ENCODE measurements at places on chromosomes 13 and 19. TPM values are rescaled to one million over a fixed set of nuclear protein-coding genes. Genes with fewer than 3 reads are reported as not detected.

Gene HDGFL2
- total RNA-seq = 67.0 TPM

Gene SYCN
- not detected for total RNA-seq

Gene LMO7
- 123 TPM for total RNA-seq

Gene LCP1
- 43.2 TPM for total RNA-seq

Gene C5AR1
- 0.29 TPM for total RNA-seq

Gene KIR2DL1
- total RNA-seq = not detected

Gene CYP4F11
- not detected for total RNA-seq

Measured in placental pericyte (primary cell).